ENCODE measurements at places on chromosomes 11 and 22.

DNA sequence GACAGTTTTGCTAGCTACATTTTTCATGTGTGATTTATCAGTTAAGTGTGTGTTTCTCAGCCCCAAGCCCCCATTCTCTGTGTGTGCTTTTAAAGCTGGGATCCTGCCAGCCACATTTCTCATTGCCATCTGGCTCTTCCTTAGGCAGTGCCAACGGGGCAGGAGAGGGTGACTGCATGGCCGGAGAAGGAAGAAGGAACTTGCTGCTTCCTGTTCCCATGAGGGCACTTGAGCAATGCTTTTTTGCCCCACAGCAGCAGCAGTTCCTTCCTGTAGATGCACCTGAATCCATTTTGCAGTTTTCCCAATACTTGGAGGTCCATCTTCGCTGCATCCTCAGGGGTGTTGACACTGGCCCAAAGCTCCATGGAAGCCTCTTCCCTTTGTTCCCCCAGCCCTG lies 37.5 kb downstream of the TNRC6B start:
- DNase-seq, result no peak

DNA sequence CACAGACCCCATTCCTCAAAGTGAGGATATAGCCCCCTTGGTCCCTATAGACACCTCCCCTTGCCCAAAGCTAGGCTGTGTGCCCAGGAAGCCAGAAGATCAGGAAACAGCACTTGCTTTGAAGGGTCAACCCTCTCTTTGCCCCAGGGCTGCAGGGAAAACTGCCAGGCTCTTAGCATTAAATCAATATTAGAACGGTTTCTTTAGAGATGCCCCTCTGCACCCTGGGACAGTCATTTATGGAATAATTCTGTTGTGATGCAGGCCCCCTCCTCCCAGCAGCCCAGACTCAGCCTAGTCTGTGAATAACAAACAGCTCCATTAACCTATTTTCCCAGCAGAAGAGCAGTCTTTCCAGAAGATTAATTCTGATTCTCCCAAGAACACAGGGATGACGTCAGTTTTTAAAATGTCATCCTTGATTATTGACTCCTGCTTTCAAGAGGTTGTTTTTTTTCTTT lies 11.6 kb upstream of the CAPN5 start:
- no peak for DNase-seq

DNA sequence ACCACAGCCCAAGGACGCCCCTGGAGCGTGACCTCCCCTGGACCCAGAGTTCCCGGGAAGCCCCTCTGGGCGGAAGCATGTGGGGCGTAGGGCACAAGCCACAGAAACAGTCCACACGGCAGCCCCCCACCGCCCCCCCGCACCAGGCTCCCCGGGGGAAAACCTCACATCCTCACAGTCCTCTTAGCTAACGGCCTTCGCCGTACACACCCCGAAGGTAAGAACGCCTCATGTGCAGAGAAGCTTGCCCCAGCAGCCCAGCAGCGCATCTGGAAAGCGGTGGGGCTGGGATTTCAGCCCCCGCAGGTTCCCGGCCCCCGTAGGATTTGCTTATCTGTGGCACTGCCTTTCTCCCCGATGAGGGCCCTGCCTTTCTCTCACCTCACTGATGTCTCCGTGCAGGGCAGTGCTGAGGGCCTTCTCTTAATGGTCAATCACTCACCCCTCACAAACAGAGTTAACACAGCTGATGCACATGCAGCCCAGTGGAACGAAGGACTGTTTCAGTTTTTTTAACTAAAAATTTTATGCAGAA lies 309.2 kb downstream of the BRD1 start:
- DNase-seq, result no peak

- DNase-seq, result no peak
These were observed 397.4 kb downstream of the SOX6 start for GRCh38 chr11:15958910-15959309.

DNA sequence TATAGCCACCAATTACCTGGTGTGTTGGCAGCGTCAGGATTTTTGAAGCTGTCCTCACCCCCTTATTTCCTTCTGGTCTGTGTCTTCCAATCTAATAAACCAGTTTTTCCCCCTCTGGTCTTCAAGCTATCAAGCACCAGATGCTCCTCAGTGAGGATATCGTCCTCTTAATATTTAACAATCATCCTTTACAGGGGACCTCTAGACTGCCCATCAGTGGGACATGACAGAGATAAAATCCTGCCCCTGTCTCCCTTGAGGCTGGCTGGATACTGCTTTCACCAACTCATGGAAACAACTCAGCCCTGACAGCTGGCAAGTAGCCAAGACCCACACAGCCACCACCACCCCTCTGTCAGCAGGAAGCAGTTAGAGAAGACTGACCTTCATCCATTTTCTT lies 421.0 kb upstream of the API5 start:
- no peak for DNase-seq

DNA sequence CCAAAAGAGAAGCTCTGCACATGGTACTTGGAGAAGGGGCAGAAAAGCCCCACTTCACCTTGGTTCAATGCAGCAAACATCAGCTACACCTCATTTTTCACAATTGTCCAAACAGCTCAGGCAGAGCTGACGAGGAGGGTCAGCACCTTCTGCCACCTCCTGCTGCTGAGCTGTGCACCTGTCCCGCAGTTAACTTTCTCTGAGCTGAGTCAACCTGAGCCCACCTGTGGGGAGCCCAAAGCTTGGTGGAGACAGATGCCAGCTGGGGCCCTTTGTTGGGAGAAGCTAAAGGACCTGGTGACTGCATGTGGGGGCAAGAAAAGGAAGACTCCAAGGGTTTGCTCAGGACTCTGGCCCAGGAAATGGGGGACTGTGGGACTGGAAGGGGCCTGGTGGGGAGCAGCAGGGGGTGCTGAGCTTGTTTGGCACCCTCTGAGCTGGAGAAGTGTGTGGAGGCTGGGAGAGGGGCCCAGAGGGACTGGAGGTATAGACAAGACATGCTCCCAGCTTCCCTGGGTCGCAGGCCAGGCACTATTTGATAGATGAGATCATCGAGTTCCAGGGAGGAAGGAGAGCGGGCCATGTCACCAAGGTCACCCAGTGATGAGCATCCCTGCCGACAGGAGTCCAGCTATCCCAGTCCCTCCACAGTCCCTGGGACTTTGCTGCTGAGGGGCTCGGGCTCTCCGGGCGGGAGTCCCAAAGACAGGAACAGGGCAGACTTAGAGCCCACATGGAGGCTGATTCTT lies 53.5 kb downstream of the KCNJ4 start:
- DNase-seq, result no peak

DNA sequence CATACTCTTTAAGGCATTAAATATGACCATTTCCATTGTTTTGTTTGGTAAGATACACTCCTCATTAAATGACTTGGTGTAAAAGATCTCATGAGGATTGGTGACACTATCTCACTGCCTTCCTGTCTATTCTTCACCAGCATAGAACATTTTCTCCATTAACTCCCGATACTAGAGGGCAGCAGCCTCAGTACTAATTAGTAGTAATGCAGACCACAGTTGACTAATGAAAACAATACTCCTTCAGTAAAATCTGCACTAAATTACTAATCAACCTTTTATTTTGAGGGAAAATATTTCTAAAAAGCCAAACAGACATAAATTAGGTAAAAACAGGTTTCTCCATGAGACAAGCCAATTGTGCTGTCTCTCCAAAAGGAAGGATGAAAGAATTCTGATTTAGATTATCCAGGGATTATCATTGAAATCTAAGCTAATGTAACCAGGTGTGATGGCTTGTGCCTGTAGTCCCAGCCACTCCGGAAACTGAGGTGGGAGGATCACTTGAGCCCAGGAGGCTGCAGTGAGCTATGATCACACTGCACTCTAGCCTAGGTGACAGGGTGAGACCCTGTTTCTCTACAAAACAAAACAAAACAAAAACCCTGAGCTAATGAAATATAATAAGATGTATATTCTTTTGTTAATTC lies 9.4 kb downstream of the PGM2L1 start:
- no peak for DNase-seq

DNA sequence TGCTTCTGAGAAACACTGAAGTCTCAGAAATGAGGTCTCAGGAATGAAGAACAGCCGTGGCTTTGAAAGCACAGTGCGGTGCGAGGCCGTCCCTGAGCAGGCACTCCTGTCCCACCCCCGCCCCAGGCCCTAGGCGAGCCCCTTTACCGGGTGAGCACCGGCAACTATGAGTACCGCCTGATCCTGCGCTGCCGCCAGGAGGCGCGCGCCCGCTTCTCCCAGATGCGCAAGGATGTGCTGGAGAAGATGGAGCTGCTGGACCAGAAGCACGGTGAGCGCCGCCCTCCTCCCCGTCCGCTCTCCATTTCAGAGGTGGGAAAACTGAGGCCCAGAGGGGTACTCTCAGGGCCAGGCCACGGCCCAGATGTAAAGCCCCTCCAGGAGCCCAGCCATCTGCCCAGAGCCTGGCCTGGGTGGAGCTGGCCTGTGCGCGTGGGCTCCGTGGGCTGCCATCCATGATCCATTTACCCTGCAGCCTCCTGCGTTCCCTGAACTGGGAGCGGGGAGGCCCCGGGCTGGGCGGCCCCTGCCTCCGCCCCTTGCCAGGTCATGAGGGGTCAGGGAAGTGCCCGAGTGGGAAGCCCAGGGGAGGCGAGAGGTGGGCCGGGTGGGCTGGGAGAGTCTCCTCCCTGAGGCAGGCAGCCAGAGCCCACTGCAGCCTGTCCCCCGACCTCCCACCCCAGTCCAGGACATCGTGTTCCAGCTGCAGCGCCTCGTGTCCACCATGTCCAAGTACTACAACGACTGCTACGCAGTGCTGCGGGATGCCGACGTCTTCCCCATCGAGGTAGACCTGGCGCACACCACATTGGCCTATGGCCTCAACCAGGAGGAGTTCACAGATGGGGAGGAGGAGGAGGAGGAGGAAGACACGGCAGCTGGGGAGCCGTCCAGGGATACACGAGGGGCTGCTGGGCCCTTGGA lies 9.5 kb downstream of the SLC16A8 start:
- DNase-seq, result no peak

GRCh38 chr11:65187971-65188461 lies 6.3 kb downstream of the CAPN1 start:
- DNase-seq, result no peak

GRCh38 chr22:45878901-45879551 lies 97.9 kb downstream of the WNT7B start:
- no peak for DNase-seq

- DNase-seq, result no peak
These were observed 71.8 kb downstream of the TENM4 start for GRCh38 chr11:79369055-79369454.

GRCh38 chr11:126140926-126141280 lies 70.5 kb downstream of the RPUSD4 start:
- DNase-seq, result no peak

- no peak for DNase-seq
These were observed 16.2 kb upstream of the NNMT start for GRCh38 chr11:114279792-114280546.

- no peak for DNase-seq
These were observed 135.6 kb downstream of the RCN1 start for GRCh38 chr11:32226480-32226879.

GRCh38 chr11:18282626-18283025 lies 16.6 kb downstream of the SAA1 start:
- no peak for DNase-seq

DNA sequence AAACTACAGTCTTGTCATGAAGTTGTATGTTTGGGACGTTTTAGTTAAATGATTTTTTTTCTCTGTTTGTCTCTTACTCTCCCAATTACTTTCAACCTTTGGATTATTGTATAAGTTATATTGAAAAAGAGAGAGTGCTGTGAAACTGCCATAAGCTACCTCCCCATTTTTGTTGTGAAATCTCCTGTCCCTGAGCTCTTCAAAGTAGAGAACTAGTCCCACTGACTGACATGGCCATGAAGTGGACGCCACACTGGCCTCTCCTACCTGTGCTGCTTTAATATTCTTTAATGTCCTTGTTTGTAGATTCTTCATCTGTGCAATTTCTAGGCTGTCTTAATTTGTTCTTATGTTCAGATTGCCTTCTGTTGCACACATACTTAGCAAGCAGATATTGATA lies 56.3 kb downstream of the PPFIA1 start:
- no peak for DNase-seq

DNA sequence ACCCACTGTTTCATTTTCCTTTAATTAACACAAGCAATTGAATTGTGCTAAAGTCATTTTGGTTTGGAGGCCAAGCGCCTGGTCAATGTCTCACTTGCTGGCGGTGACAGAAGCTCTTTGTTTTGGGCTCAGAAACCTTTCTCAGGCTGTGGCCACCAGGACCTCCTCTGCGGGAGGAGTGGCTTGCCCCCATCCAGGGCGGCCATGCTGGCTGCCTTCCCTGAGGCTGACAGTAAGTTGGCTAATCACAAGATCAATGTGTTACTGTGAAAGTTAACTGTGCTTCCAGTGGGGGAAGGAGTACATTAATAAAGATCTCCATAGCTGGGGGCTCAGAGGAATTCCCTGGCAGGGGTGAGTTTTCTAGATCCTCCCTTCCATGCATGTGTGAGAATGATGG lies 1074.5 kb downstream of the NTM start:
- no peak for DNase-seq

- no peak for DNase-seq
These were observed 8.2 kb downstream of the PDGFB start for GRCh38 chr22:39236321-39237317.

- DNase-seq, result no peak
These were observed 46.6 kb upstream of the TCF20 start for GRCh38 chr22:42317008-42317407.

DNA sequence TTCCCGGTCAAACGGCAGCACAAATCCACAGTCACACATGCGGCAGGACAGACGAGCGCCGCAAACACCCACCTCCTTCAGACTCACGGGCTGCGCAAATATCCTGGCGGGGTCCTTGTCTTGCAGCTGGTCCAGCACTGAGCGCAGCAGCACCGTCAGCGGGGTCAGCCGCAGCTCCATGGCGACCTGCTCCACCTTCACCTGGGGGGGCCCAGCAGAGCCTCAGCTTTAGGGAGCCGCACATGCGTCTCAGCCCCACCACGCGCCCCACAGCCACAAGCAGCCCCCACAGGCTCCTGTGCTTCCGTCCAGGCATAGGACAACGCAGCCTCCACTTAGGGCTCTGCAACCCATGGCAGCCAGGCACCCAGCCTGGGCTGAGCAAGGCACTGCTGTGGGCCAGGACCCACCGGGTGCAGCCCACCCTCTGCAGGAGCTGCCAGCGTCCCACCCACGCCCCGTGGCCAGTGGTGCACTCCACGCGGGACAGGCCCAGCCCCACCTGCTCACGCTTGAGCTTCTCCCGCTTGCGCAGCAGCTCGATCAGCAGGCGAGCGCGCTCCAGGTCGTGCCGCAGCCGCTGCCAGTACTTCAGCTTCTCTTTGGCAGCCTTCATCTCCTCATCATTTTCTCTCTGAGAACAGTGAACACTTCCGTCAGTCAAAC lies 29.1 kb downstream of the BRD1 start:
- DNase-seq, result no peak
